EL (cell line): ENCODE measurements at places on chromosomes 2 and 18.

GRCh38 chr2:181047829-181048228, 67.4 kb downstream of the UBE2E3 start:
- no peak for DNase-seq

- DNase-seq, result no peak
Observed at GRCh38 chr2:69089998-69090397, 77.0 kb downstream of the ANTXR1 start.

DNA sequence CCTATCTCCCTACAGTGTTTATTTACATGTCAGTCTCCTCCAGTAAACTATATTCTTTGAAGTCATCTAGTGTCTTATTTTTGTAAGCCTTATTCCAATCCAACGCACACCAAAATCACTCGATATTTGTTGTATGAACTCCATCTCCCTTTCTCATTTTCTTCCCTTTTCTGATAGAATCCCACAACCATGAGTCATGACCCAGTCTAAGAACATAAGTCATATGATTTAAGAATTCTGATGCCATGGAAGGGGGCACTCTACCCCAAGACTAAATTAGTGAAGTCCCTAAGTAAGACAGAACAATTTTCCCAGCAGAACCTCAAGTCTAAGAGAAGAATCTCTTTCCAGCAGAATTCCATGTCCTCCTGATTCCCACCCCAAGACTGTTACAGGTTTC, 5.4 kb downstream of the CHMP3 start:
- peak; percentile 7 for DNase-seq

DNA sequence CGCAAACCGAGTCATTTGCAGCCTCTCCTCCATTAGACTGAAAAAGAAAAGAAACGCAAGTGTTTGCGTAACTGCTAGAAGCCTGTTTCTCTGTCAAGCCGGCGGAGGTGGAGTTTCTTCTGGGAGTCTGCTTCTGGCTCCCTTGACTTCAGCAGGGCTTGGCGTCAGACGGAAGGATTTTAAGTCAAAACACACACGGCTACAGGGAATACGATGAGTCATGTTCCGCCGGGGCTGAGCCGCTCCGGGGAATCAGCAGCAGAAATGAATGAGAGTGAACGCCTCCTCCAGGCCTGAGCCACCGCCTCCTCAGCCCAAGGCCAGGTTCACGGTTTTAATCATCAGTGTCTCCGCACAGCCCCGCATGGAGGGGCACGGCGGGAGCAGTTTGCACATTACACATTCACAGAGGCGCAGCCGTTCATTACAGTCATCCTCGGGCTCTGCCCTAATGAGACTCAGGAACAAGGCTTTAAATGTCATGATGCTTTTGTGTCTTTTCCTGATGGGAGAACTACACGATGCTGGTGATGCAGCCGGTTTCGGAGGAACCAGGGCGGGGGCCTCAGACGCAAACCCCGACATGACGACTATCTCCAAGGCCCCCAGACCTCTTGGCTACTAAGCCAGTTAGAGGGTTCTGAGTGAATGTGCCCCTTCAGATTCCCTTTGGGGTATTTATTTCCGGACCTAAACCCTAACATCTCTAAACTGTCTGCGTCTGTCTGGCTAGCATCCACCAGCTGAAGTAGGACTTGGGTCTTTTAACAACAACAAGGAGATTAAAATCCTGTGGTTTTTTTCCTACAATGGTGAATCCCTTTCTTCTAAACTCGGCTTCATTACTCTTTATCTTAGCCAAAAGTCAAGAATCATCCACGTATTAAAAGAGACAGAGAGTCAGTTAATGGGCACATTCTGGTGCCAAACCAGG, 11.1 kb upstream of the SCG2 start:
- DNase-seq, result peak; percentile 97

- peak; percentile 92 for DNase-seq
Observed at GRCh38 chr2:207683879-207684627, 27.4 kb upstream of the CCNYL1 start.

DNA sequence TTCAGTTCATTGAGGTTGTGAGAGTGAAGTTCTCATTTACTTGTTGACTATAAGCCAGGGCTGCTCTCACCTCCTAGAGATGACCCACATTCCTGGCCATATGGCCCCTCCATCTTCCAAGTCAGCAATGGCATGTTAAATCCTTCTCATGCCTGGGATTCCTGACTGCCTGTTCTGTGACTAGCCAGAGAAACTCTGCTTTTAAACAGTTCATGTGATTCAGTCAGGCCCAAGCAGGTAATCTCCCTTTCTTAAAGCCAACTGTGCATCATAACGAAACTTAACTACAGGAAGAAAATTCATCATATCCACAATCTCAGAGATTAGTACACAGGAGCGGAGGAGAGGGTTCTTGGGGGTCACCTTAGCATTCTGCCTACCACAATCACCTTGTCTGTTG, 11.5 kb downstream of the DPP4 start:
- no peak for DNase-seq

DNA sequence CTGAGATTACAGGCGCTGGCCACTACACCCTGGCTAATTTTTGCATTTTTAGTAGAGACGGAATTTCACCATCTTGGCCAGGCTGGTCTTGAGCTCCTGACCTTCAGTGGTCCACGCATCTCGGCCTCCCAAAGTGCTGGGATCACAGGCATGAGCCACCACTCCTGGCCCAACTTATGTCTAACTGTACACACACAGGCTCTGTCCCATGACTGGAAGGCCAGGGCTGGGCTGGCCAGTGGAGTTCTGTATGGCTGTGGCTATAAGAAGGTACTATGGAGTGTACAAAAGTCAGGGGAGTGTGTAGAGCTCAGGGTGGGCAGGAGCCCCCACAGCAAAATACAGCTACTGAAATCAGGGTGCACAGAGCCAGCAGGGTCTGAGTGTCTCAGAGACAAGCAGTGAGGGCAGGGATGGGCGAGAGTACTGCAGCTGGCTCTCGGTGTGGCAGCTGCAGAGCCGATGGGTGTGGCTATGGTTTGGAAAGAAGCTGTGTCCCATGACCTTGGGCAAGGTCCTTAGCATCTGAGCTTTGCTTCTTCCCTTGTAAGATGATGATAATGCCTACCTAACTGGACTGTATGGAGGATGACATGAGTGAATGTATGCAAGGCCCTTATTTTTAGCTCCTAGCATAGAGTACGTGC, 10.4 kb upstream of the MSGN1 start:
- no peak for DNase-seq

GRCh38 chr18:12773369-12773768, 70.5 kb downstream of the PSMG2 start:
- no peak for DNase-seq

DNA sequence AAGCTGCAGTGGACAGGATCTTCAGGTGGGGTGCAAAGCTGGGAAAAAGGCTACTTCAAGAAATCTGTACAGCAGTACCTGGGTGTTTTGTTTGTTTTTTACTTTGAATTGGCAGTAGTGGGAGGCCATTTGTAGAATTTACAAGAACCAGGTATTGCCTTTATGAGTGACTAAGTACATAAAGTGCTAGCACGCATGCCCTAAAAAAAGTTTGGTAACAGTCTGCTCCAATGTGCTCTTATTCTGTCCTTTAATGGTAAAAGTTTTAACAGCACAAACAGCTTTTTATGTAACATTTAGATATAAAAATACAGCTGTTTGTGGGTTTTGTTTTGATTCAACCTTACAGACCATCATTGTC, 17.2 kb downstream of the REV1 start:
- no peak for DNase-seq

DNA sequence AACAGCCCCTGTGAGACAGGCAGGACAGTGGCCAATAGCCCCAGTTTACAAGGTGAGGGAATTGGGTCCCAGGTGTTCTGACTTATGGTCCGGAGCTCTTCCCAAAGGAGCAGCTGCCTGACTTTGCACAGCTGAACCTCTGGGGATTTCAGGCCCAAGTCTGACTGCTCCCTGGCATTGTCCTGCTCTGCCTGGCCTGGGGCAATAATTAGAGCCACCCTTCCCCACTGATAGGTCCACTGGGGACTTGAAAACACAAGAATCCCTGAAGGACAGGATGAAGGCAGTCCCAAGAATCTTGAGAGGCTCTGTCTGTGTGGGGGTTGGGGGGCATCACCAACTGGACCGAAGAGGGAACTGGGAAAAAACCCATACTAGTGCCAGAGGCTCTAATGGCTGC, 3.7 kb upstream of the FEV start:
- no peak for DNase-seq

DNA sequence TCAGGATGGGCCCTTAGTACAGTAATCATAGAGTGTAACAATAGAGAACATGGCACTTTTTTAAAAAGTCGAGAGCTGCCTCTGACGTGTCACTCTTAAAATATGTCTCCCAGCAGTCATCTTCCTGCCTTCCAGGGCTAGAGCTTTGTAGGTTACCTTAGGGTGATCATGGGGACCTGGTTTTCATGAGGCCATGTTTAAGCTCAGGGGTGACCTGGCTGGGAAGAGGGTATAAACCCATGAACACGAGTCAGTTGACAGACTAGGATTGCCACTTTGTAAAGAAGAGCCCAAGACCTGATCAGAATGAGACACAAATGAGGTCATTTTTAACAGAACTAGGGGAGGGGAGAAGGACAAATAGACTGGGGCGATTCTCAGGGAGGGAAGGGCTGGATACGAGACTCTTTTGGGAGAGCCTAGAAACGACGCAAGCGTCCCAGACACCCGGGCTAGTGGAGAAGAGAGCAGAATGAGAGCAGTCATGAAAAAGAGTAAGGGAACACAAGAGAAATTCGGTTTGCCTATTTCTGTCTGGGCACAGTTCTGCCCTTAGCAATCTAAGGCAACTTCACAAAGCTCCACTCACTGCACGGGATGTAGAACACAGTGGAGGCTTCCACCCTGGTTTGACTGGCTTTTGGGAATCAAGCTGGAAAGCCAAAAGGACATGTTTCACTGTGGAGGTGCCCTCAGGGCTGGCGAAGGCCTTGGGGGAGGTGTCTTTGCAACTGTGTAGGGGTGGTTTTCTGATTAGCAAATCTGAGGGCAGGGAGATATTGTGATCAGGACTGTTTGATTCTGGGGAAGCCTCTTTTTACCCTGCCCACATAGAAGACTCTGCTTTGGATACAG, 1.8 kb upstream of the RAB31 start:
- peak; percentile 54 for DNase-seq

DNA sequence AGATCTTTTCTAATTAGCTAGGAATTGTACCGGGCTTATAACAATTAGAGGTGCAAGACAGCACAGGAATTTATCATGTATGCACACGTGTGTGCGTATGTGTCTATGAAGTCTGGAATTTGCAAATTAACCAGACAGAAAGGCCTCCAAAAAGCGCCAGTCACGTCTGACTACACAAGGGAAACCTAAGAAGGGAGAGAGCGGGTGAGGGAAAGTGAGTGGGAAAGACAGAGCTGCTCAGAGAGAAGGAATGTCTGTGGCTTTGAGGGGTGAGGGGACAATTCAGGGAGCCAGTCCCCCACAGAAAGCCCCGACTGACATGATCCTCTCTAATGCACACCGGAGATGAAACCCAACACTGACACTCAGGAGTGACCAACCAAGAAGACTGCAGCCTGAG, 197.7 kb upstream of the SH3BP4 start:
- DNase-seq, result no peak

GRCh38 chr18:71189581-71189980, 900.7 kb downstream of the SOCS6 start:
- no peak for DNase-seq

DNA sequence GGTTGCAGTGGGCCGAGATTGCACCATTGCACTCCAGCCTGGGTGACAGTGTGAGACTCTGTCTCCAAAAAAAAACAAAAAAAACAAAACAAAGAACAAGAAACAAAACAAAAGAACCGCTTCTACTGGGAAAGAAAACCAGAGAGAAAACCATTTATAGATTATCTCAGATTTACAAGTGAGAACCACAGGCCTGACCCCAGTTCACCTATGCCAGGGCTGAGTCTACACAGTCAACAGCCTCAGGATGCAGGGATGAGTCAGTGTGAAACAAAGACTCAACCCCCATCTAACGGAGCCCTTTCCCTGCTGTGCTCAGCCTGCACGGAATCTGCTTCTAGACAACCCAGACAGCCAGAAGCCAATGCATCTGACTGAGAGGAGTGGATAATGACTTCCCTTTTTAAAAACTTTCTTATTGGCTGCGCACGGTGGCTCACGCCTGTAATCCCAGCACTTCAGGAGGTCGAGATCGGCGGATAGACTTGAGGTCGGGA, 25.5 kb upstream of the YWHAQ start:
- DNase-seq, result peak; percentile 97

DNA sequence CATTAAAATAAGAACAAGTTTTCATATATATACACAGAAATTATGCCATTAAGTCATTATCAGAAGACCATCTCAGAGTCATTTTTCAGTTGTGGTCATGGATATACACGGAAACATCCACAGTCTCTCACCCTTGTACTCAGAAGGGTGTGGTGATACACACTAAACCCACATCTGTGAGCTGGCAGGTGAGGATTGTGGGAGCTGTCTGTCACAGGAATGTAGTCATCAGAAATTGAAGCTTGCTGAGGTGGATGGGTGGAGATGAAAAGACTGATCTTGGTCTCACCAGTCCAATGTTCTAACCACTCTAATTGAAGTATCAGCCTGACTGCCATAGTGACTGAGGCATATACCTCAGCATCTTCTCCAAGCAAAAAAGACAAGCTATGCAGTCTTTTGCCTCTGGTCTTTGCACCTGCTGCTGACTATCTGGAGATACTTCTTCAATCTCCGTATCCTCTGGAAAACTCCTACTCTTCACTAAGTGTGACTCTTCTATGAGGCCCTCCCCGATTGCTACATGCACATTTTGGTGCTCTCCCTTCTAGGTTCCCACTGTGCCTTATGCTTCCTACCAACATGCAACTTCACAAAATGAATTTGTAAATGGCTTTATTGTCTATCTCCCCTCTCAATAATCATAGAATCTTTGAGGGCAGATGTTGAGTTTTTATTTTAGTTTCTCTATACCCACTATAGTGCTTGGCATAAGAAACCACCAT, 232.8 kb downstream of the DYM start:
- no peak for DNase-seq

- no peak for DNase-seq
Observed at GRCh38 chr18:9740071-9740470, 32.0 kb downstream of the RAB31 start.

DNA sequence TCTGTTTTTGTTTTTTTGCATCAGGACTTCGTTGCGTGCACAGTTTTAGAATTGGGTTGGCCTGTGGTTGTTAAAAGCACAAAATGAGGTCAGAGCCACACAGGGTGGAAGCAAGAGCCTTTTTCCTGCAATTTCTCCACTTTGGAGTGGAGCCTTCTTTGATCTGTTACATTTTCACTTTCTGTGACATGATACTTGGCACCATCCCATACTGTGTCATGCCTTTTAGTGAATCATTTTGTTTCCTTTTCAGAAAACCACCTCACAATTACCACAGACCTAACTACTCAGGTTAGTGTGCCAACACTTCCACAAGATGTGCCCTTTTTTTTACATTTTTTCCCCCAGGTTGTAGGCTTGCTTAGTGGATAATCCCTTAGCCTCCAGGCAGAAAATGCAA, 32.5 kb downstream of the MERTK start:
- DNase-seq, result peak; percentile 56

- DNase-seq, result peak; percentile 97
Observed at GRCh38 chr18:22223254-22223964, 54.0 kb downstream of the GATA6 start.

- no peak for DNase-seq
Observed at GRCh38 chr2:215429424-215429823, 6.4 kb downstream of the FN1 start.

- DNase-seq, result no peak
Observed at GRCh38 chr18:32391126-32391525, 79.6 kb downstream of the GAREM1 start.

GRCh38 chr18:37138456-37138855, 309.5 kb downstream of the KIAA1328 start:
- no peak for DNase-seq

- peak; percentile 87 for DNase-seq
Observed at GRCh38 chr2:69138247-69138772, 125.3 kb downstream of the ANTXR1 start.

- peak; percentile 31 for DNase-seq
Observed at GRCh38 chr18:59691996-59692395, 5.2 kb downstream of the CCBE1 start.
